ENCODE measurements at places on chromosomes 2 and 18.

DNA sequence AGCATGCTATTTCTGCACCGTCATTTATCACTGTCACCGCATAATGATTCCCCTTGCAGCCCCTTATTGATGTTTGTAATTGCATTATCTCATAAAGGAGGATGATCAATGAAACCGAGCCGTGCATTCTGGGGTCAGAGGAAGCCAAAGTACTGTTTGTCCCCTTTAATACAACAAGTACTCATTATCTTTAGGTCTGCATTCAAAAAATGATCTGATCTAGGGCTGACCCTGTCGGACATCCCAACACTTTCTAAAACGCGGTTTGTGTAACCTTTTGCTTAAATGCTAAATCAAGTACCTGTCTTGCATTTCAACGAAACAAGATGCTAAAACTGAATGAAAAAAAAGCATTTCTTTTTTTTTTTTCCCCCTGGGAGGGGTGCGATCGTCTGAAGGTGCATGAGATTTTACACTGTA lies 143.8 kb downstream of the MEIS1 start:
- no peak for DNase-seq

GRCh38 chr18:9627642-9628041 lies 13.3 kb upstream of the PPP4R1 start:
- DNase-seq, result no peak

GRCh38 chr18:2654928-2655177 lies 673 bp upstream of the SMCHD1 start:
- no peak for DNase-seq

- no peak for DNase-seq
Observed at GRCh38 chr2:168974428-168974827, 56.7 kb downstream of the ABCB11 start.

- no peak for DNase-seq
Observed at GRCh38 chr2:48448274-48449061, 81.5 kb upstream of the STON1 start.

GRCh38 chr18:9827793-9828505 lies 57.8 kb upstream of the TXNDC2 start:
- peak; percentile 81 for DNase-seq

DNA sequence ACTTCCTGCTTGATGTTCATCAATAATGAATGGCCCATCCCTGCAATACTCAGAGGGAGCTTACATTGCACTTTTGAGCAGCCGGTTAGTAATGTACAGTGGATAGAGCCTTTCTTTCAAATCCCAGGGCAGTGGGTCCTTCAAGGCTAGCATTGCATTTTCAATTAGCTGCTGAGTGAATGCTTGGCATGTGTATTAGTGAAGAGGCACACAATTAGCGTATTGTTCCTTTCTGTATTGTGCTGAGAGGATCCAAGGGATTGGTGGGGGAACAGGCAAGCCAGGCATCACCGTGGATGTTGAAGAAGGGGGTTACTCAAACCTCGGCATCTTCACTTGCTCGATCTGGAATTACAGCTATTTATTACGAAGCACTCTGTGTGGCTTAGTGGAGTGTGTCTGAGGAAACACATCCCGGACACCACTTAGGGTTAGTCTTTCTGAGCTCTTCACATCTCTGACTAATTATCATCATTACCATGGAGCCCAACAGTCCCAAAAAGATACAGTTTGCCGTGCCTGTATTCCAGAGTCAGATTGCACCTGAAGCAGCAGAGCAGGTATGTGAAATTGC lies at the start of gene PPP1R1C:
TSS of gene PPP1R1C (plus strand) at position 222 of the 574 bp plus-strand sequence. CDS start at position 480, 258 bp downstream.
- no peak for DNase-seq

GRCh38 chr2:62196278-62196901 lies 475 bp downstream of the B3GNT2 start:
- DNase-seq, result peak; percentile 52

DNA sequence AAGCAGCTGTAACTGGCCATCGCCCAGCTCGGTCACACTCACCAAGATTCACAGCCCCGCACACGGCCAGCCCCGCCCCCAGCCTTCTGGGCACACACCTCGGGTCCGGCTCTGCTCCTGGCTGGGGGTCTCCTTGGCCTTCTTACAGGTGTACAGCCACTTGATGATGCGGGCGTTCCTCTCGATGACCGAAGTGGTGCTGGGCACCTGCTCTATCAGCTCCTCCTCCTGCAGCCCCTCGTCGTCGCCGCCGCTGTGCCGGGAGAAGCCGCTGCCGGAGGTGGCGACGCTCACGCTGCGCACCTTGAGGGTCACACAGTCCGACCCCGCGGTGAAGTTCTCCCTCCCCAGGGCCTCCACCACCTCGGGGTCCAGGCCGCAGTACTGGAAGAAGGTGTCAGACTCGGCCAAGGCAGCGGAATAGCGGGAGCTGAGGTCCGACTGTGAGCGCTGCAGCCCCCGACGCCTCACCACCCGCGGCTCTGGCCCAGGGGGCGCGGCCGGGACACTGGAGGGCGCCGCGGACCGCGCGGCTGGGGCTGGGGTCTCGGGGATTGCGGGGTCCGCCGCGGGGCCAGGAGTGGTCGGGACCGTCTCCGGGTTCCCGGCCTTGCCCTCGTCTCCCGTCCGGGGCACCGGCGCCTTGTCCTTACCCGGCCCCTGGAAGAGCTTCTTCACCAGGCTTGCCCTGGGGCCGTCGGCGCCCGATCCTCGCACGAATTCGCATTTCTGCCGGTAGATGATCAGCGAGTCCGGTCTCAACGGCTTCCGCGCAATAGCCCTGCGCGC lies 769 bp downstream of the FAM110C start:
- DNase-seq, result no peak

GRCh38 chr18:44245019-44245418 lies 435.7 kb upstream of the SETBP1 start:
- DNase-seq, result no peak

GRCh38 chr2:4965556-4966320 lies 726.4 kb upstream of the SOX11 start:
- DNase-seq, result no peak

DNA sequence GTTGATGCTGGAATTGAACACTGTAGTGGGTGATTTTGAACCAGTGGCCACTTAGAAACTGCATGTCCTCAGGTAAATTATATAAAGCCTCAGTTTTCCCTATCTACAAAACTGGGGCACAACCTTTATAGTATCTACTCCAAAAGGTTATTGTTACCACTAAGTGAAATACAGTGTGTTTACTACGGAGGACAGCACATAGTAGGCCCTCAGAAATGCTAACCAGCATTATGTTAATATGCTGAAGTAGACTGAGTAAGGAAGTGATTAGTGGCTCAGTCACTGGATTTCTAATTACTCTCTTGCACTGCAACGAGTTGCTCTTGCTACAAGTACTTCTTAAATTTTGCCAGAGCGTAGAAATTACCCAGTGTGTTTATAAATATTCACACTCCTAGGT lies 139.5 kb downstream of the HAUS1 start:
- no peak for DNase-seq

GRCh38 chr2:78237704-78238103 lies 715.5 kb upstream of the LRRTM4 start:
- no peak for DNase-seq

DNA sequence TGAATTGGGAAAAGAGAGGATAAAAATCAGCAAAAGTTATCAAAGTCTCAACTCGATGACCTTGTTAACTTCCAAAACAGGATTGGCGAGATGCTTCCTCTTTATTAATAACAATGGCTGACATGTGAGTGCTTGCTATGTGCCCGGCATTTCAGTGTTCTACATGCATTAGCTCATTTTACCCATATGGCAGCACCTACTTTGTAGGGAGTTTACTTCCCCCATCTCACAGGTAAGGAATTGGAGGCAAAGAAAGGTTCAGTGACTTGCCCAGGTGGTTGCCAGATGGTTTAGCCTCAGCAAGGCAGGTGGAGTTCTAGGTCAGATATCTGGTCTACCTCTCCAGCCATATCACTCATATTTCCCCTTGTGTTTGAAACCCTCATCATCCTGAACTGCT lies 12.4 kb downstream of the TFCP2L1 start:
- no peak for DNase-seq

DNA sequence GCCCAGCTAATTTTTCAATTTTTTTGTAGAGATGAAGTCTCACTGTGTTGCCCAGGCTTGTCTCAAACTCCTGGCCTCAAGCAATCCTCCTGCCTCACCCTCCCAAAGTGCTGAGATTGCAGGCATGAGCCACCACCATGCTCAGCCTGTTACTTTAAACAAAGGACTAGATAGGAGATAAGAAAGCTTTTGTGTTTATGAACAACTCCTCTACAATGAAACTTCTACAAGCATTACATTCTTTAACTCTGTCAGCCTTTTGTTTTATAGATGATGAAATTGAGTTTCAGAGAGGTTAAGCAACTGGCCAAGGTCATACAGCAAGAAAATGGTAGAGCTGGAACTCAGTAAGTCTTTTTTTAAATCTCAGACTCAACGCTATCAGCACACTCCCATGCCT lies 22.7 kb downstream of the ALPK2 start:
- DNase-seq, result no peak

GRCh38 chr2:9663008-9663879 lies 32.4 kb upstream of the YWHAQ start:
- no peak for DNase-seq

DNA sequence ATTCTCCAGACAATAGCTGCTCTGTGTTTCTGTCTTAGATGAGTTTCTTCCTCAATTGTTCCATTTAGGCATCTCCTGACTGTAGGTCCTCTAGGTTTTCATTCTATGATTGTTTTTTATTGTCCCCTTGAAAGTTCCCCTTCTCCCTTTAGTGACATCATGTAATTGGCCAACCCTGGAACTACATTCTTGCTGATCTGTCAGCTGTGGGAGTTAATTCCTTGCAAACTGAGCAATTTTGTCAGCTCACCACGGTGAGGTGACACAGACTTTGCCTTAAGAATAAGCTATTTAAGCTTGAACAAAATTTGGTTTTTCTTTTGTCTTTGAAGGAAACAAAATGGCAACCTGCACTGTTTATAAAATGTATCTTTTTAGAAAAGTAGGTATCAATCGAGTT lies 95.9 kb downstream of the TXNL1 start:
- DNase-seq, result no peak

DNA sequence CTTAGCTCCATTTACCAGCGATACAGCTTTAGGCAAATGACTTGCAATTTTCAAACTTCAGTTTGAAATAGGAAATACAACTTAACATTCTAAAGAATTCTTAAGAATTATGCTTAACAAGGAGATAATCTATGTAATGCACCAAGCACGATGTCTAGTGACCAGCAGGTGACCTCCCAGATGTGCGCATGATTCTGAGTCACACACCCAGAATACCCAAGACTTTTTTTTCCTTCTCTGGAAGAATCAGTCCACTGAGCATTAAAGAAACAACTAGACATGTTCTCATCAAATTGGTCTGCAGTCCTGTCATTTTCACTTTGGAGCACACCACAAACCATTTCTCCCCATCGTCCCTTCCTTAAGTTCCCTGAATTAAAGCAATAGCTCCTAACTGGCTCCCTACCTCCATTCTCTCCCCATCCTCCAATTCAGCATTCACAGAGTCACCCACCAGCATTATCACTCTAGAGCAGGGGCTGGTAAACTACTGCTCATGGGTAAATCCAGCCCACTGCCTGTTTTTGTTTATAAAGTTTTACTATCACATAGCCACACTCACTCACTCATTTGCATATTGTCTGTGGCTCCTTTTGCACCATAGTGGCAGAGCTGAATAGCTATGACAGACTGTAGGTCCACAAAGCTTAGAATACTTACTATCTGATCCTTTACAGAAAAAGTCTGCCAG lies 13.2 kb downstream of the EVA1A start:
- no peak for DNase-seq

DNA sequence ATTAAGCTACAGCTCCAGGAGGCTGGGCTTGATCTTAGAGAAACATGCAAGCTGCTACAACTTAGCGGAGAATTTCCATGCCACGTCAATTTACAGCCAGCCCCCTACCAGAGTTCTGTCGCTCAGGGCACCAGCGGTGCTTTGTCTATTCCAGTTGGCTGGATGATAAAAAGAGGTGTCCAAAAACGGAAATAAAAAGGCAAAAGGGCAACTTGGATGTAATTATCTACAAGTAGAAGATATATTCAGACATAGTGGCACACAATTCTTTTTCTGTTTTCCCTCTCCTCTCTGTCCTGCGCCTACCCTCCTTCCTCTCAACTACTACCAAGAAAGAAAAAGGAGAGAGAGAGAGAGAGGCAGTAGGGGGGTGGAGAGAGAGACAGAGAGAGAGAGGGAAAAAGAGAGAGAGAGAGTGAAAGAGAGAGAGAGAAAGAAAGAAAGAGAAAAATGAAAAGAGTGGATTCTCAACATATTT lies 363 bp upstream of the RFTN2 start:
- no peak for DNase-seq

- no peak for DNase-seq
Observed at GRCh38 chr2:63218800-63219526, 168.3 kb downstream of the OTX1 start.

- no peak for DNase-seq
Observed at GRCh38 chr18:5420906-5421305, 122.9 kb downstream of the EPB41L3 start.
